ENCODE measurements at places on chromosomes 7 and 10.
A peak's percentile ranks its signal among the peaks of the same experiment; 100 is the strongest.

DNA sequence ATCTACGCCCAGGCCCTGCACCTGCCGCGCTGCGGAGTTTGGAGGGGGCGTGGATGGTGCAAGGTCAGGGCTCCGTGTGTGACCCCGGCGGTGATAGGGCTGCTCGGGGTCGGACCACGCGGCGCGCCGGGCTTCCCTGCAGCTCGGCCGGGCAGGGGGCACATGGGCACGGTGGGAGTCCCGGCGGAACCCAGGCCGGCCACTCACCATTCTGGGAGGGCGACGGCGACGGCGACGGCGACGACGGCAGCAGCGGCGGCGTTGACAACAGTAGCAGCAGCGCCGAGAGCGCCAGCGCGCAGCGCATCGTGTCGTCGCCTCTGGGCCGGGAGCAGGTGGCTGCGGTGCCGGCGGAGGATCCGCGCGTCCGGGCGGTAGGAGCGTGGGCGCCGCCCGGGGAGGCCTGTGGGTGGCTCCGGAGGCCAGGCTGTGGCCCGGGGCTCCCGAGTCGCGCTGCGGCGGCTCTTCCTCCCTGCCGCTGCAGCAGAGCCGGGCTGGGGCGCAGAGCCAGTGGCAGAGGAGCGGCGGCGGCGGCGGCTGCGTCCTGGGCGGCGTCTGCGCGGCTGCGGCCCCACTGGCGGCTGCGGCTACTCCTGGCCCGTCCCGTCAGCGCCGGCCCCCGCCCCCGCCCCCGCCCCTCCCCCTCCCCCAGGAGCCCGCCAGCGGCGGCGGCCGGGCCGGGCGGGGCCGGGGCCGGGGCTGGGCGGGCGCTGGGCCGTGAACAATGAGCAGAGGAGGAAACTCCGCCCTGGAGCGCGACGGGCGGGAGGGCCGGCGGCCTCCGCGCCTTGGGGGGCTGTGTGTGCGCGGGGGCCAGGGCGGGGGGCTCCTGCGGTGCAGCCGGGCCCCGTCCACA lies at the start of gene PODXL:
Gene PODXL (minus strand): TSS at position 576 of the 856 bp plus-strand sequence. CDS start 269 bp downstream, at position 307.
- peak; percentile 38 for DNase-seq

DNA sequence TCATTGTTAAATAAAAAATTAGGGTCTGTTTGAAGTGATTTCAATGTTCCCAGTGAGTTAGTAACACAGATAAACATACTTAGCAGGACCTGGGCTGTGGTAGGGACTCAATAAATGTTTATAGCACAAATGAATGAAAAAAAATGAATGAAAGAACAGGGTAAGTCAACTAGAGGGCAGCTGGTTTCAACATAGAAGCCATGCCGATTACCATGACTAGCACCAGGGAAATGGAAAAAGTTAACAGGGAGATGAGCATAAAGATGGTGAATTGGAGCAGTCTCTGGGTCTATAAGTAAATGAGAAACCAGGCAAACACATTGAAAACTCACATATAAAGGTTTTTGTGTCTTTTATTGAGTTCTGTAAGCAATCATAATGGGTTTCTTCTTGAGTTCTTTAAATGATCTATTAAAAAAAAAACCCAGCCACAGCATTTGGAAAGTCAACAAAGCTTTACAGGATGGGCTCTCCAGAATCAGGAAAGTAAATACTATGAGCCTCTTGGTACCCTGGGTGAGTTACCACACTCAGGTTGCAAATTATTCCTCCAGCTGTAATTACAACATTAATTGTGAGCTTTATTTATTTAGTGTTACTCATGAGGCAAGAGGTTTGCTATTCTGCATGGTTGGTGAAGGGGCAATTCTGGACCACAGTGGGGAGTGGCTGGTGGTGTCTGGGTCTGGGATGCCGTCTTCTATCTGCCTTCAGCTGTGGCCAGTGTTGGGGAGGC lies 46.1 kb upstream of the MTPN start:
- DNase-seq: no peak

GRCh38 chr10:3538656-3539531 lies 246.1 kb downstream of the KLF6 start:
- no peak for DNase-seq

- DNase-seq: no peak
These were observed 357.4 kb downstream of the PLXNA4 start for GRCh38 chr7:132218876-132219275.

- no peak for DNase-seq
These were observed 132.5 kb upstream of the EFCAB10 start for GRCh38 chr7:105713488-105714465.

GRCh38 chr10:103765981-103766380 lies 89.4 kb downstream of the SH3PXD2A start:
- DNase-seq: peak; percentile 45

DNA sequence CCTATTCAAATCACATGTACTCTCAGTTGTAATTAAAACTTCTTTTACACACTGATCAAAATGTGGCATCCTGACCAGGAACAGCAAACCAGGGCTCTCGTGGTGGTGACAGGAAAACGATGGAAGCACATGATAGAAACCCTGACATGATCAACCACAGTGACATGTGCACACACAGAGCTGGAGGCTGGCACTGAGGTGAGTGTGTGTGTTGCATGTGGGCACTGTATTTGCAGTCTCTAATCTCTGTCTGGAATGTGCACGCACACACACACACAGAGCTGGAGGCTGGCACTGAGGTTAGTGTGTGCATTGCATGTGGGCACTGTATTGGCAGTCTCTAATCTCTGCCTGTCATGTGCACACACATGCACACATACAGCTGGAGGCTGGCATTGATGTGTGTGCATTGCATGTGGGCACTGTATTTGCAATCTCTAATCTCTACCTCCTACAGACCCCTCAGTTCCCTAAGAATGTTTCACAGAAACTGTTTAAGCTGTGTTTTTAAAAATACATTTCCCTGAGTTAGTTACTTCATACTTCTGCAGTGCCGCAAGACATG lies 406.9 kb downstream of the SFMBT2 start:
- DNase-seq: no peak

DNA sequence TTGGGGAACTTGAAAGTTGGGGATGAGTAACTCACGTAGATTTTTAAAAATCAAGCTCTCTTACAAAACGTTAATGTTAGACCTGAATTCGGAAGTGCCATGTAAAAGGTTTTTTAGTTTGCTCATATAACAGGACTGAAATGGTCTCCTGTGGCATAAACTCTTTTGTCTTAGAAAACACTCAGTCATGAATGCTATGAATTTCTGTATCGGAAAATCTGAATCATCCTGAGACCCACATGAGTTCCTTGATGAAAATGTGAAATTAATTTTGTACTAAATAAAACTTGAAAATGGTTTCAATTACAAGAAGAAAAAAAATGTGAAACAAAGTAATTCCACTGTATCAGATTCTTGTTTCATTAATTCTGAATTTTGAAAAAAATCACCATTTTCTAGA lies 134.8 kb upstream of the BMPER start:
- DNase-seq: no peak

- DNase-seq: no peak
These were observed 8.9 kb downstream of the AGFG2 start for GRCh38 chr7:100547872-100548271.

GRCh38 chr10:11757454-11757820 lies 15.3 kb downstream of the ECHDC3 start:
- no peak for DNase-seq

DNA sequence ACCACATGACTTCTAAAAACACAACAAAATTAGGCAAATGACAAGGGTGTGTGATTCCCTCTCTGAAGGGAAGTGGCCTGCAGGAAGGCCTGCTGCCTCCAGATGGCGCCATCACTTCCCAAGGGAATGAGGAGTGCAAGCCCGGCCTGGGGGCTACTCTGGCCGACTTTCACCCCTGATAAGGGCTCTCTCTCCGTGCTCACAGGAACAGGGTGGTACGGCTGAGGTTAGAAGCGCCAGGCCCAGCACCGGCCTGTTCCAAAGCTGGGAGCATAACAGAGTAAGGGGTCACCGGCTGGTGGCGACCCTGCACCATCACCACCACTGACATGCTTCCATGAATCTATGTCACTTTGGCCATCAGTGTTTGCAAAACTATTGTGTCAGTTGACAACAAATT lies 13.1 kb downstream of the RBP3 start:
- DNase-seq: no peak

- no peak for DNase-seq
These were observed 123.2 kb upstream of the LANCL2 start for GRCh38 chr7:55241958-55242357.

DNA sequence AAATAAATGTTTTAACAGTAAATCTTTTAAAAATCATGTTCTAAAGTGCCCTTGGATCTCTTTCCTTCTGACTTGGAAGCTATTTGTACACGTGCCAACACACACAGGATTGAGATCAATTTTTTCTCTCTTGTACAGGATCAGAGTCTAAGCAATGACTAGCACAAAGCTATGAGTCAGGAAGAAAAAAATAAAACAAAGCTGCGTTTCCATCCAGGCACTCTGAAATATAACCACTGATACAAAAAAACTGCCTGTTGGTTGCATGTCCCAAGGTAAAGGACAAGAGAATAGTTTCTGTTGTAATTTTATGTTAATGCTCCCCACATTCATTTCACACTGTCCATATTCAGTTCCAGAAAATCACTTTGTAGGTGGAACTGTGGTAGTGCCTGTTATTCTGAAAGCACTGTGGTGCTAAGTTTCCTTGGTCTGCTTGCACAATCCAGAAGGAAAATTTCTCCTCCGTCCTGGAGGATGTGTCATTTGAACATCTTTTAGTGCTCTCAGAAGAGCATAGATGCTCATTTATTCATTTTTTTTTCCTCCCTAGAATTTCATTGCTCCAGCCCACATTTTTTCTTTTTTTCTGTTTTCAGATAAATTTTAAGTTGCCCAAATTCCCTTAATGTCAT lies 113.4 kb downstream of the PLXDC2 start:
- no peak for DNase-seq

GRCh38 chr7:43873300-43873699 lies 4.0 kb upstream of the MRPS24 start:
- DNase-seq: no peak

DNA sequence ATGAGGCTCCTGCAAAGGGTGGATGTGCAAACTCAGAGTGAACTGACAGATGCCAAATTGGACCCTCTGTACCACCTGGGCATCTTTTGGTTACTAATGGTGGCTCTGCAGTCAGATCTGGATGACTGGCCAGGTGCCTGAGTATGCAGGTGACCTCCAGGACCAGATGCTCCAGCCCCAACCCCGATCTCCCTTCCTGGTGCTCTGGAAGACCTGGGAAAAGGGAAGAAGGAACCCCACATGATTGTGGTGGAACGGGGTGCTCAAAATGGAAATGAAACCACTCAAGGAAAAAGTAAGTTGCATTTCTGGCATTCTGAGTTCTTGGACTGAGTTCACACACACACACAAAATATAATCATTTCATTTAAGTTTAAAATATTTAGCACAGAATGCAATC lies 9.8 kb upstream of the AEBP1 start:
- DNase-seq: no peak

- no peak for DNase-seq
These were observed 163.1 kb downstream of the PTPRN2 start for GRCh38 chr7:158424531-158424930.

DNA sequence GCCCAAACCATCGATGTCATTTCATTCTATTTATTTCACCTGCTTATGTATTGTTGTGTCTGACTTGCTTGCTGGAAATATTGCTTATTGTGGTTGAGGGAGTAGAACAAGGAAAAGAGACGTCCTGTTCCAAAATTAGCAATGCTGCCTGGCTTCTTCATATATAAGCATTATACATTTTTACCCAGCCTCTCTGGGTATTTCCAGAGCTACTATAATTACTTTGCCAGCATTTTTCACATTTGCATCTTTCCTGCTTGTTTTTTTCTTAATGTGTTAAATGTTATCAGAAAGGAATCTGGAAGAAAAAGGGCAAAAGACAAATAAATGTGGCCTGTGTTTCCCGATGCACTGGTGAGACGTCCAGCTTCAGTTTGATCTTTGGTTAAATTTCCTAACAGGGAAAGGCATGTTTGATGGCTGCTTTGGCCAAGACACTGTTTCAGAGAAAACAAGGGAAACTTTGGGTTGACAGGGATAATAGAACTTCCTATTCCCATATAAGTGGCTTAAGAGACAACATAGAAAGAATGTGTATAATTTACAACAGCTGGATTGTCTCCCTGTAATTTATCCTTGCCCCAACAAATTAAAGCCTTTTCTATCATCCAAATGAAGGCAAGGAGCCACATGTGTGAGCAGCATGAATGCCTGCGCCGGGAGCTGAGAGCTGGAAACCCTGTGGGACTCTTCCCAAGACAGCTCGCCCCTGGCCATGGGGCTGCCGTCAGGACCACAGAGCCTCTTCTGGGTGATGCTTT lies 671.1 kb upstream of the CELF2 start:
- no peak for DNase-seq

GRCh38 chr7:1742555-1743303 lies 72.7 kb downstream of the ELFN1 start:
- no peak for DNase-seq

DNA sequence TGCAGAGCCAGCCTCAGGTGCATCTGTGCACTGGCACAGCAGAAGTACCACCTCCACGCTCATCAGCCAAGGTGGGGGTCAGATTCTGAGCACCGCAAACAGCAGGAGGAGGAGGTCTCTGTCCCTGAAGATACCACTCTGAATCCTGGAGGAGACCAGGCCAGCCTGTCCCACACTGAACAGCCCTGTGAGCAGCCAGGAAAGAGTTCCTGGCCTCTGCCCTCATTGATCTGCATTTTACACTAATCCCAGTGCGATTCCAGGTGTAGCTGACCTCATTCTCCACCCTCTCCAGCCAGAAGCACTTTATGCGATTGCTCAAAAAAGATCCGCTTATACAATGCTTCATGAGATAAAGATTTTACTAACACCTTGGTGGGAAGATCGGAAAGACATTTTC lies 99.1 kb upstream of the CACUL1 start:
- no peak for DNase-seq

- DNase-seq: no peak
These were observed 122.5 kb upstream of the SEM1 start for GRCh38 chr7:96832092-96832662.

- no peak for DNase-seq
These were observed 270.5 kb downstream of the CXCL12 start for GRCh38 chr10:44114441-44114840.

DNA sequence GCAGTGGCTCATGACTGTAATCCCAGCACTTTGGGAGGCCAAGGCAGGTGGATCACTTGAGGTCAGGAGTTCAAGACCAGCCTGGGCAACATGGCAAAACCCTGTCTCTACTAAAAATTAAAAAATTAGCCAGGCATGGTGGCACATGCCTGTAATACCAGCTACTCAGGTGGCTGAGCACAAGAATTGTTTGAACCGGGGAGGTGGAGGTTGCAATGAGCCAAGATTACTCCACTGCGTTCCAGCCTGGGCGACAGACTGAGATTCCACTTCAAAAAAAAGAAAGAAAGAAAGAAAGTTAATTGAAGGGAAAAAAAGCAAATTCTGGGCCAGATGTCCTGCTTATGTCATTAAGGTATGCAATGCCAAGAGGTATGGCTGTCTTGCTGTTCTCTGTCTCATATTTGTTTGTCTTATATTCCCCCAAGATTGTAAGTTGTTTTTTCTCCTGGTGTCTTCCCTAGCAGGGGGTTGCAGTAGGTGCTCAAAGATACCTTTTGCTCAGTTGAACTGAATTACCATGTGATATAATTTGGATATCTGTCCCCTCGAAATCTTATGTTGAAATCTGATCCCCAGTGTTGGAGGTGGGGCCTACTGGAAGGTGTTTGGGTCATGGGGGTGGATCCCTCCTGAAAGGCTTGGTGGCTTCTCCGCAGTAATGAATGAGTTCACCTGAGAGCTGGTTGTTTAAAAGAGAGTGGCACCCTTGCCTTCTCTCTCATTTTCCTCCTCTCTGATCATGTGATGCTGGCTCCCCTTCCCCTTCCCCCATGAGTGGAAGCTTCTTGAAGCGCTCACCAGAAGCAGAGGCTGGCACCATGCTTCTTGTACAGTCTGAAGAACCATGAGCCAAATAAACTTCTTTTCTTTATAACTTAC lies 60.9 kb downstream of the MYOF start:
- no peak for DNase-seq
